COLO829 (cell line): ENCODE measurements at places on chromosomes 16 and 17.

DNA sequence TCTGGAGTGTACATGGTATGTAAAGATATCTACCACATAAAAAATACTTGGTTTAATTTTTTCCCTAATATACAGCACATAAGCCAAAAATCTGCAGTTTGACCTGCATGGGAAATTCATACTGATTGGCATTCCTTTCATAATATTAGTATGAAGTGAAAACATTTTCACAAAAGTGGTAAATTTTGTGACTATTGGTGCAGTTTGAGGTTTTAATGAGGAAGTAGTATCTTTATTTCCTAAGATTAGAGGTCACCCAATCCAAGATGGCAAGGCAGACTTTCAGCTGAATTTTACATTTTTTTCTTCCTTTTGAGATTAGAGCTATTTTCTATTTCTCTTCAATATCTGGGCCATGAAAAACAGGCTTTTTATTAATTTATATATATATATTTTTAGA, 21.2 kb downstream of the METTL9 start:
- DNase-seq = no peak

- DNase-seq = no peak
Measured at GRCh38 chr17:50396261-50397110, 837 bp downstream of the LRRC59 start.

DNA sequence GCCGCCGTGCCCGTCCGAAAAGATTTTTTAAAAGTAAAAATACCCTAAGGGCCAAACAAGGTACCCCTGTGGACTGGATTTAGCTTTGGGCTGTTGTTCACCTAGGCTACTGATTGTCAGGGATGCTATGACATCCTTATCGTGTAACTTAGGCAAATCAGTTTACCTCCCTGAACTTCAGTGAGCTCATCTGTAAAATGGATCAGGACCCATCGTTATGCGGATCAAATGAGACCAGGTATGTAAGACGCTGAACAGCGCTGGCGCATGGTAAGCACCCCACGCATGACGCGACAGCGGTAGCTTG, 658 bp upstream of the ZNF771 start:
- DNase-seq = no peak

DNA sequence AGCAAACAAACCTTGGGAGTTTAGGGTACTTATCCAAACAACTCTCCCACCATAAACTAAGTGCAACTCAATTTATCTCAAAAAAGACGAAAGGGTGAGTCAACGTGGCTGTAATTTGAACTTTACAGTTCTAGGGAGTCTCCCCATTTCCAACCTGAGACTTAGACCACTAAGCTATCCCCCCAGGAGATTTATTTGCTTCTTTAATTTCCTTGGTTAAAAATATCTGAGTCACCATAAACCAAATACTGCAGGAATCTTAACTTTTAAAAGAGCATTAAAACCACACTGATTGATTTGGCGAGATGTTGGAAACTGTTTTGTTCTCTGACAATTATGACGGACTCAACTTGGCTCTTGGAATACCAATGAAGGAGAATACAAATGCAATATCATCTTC, 299.3 kb upstream of the SOX9 start:
- DNase-seq = no peak

DNA sequence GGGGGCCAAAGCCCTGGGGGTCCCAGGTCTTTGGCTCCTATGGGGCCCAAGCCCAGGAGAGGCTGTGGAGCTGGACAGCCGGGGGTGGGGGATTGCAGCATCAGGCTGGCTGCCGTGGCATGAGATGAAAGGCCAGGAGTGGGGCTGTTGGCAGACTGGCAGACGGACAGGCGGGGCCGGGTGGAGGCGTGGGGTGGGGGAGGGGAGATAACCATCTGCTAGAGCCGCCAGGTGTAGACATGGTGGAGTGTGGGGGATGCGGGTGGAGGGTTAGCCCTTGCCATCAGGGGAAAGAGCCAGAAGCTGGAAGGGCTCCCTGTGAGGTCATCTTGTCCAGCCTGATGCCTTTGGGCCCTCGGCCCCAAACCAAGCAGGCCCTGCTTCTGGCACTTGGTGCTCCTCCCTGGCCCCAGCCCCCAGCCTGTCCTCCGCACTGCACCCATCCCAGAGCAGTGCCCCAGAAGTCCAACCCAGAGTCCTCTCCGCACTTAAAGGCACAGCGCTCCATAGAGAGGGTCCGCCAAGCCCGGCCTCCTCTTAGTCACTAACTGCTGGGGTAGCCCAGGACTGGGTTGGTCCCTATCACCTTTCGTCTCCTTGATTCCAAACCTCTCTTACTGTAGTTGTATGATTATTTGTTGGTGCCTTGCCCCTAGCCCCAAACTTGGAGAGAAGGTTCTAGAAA, 33.3 kb upstream of the DLX4 start:
- DNase-seq = no peak

DNA sequence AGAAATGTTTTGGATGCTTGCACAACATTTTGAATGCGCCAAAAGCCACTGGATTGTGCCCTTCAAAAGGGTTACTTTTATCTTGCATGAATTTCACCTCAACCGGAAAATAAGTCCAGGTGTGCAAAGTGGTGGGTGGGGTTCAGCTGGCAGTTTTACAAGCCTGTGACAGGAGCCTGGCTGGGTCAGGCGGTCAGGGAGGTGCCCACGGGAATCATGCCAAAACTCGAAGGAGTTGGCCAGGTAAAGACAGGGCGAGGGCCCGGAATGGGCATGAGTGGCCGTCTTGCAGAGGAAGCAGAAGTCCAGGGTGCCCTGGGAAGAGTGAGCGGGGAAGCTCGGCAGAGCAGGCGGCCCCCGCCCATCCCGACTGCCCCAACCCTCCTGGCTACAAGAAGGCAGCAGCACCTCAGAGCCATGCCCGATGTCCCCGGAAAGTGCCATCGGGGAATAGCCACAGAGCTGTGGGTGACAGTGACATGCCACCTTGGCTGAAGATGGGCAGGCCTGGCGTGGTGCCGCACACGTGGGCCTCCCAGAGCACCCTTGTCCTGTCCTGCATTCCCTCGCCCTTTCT, 19.1 kb upstream of the CACNG1 start:
- no peak for DNase-seq

DNA sequence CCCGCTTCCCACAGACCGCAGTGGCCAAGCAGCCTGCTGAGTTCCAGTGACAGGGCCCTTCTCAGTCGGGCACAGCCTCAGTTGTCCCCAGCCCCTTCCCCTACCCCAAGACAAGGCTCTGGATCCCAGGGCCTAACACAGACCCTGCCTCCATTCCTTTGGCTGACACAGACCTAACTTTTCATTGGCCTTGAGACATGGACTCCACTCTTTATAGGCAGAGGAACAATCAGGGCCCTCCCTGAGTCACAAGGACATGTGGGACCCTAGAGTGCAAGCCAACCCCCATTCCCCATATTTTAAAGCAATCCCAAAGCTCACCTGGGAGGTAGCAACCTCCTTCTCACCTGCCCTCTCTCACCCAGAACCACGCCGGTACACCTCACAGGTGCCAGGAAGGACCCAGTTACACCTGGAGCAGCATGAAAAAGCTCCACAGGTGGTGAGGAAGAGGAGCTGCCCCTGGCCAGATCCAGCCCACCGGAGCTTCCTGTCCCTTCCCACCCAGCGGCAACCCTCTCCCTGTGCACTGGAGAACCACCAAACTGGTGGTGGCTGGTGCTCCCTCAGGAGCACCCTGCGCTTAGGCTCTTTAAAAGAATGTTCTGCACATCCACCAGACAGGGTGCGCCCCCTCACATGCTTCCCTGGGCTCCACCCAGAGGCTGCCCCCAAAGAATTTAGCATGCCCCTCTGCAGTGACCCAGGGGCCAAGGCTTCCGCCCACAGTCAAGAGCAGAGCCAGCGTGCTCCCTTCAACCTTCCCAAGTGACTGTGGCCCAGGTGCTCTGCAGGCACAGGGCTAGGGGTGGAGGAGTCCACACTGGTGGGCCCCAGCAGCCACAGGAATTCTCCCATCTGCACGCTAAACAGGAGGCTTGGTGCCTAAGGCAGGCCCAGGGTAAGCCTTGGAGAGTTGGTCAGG, 3.4 kb downstream of the MNT start:
- no peak for DNase-seq

DNA sequence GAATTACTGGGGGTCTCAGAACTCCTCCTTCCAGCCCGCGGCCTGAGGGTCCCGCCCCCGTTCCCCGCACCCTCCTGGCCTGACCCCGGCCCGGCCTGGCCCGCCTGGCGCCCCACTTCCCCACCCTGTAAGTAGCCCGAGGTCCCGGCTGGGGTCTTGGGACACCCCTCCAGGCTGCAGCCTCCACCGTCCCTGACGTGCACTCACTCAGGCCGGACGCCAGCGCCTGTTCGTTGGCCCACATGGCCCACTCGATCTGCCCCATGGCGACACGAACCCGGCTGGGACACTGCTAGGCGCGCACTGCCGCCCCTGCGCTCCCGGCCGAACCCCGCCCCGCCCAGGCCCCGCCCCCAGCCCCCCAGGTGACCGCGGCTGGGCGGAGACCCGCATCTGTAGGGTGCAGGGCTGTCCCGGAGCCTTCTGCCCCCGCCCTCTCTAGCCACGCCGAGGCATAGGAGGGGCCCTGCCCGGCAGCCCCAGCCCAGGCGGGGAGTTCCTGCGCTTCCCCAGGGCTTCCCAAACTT, at the start of gene CYBA:
Gene CYBA, minus strand, starts transcription at position 305 of the 527 bp plus-strand sequence. Its CDS starts 40 bp downstream, at position 265.
- peak; percentile 35 for DNase-seq

DNA sequence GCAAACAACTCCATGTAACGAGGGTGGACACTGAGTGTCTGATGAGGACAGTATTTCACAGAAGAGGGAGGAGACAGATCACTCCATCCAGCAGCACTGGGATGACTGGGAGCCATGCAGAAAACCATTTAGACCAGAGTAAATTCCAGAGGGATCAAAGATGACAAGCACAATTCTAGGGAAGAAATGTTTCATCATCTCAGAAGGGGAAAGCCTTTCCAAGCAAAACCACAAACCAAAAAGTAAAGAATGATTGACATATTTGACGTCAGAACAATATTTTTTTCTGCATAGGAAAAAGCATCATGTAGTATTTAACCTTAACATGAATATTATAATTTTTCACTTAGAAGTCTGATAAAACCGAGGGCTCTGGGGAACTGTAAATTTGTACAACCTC, 4.8 kb downstream of the DNASE1 start:
- no peak for DNase-seq

GRCh38 chr17:30165960-30166359, 49.3 kb downstream of the NSRP1 start:
- DNase-seq = no peak

GRCh38 chr17:43790311-43790940, 10.2 kb downstream of the CFAP97D1 start:
- no peak for DNase-seq

- DNase-seq = no peak
Measured at GRCh38 chr16:54233615-54234014, 53.0 kb downstream of the IRX3 start.

GRCh38 chr17:41530062-41531048, 2.2 kb upstream of the KRT19 start:
- DNase-seq = peak; percentile 70

GRCh38 chr17:16135461-16135860, 79.9 kb downstream of the NCOR1 start:
- no peak for DNase-seq

- DNase-seq = peak; percentile 94
Measured at GRCh38 chr17:42120770-42121769, at the start of gene KAT2A. Gene KAT2A, minus strand, starts transcription at chr17:42121367. Its CDS starts 63 bp downstream, at chr17:42121304.

DNA sequence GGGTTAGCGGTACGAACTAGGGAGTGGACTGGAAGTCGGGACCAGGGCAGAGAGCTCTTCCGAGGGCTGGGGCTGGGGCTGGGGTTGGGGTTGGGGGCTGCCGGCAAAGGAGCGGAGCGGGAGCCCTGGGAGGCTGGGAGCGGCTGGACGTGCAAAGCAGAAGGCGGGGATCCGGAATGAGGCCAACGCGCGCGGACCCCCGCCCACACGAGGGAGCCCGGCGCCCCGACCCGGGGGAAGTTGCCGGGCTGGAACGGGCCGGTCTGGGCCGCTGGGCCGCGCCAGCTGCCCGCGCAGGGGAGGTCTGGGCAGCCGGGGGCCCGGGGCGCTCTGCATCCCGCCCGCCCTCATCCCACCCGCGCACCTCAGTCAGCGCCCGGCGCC, 323 bp downstream of the ST3GAL2 start:
- no peak for DNase-seq

GRCh38 chr17:4605826-4606225, 21.5 kb downstream of the SMTNL2 start:
- no peak for DNase-seq
